ENCODE measurements at places on chromosomes 13 and 19. TPM values are rescaled to one million over a fixed set of nuclear protein-coding genes. Genes with fewer than 3 reads are reported as not detected.

The TJP3 gene
- not detected for polyA plus RNA-seq

The CACTIN gene
- 5.0 TPM for polyA plus RNA-seq

The GIPC1 gene
- polyA plus RNA-seq, result 85.7 TPM

The CD79A gene
- polyA plus RNA-seq, result 6.2 TPM

The PRR36 gene
- 1.5 TPM for polyA plus RNA-seq

The MEIOSIN gene
- polyA plus RNA-seq, result not detected

The EDNRB gene
- polyA plus RNA-seq, result 24.0 TPM

The IZUMO4 gene
- polyA plus RNA-seq, result 2.6 TPM

The CCDC124 gene
- 114 TPM for polyA plus RNA-seq

The COL4A2 gene
- polyA plus RNA-seq, result 77.8 TPM

The IGSF23 gene
- polyA plus RNA-seq, result not detected

The UBE2M gene
- polyA plus RNA-seq, result 51.1 TPM

The SUPT5H gene
- polyA plus RNA-seq, result 612 TPM

The OR7E24 gene
- polyA plus RNA-seq, result not detected

The ATP11A gene
- 11.4 TPM for polyA plus RNA-seq

The KLK1 gene
- 11.2 TPM for polyA plus RNA-seq

The CLEC17A gene
- not detected for polyA plus RNA-seq

The ZNF729 gene
- polyA plus RNA-seq, result not detected

The GAS6 gene
- polyA plus RNA-seq, result 90.5 TPM

The RNASEH2B gene
- 50.9 TPM for polyA plus RNA-seq

The FGF21 gene
- not detected for polyA plus RNA-seq

The HS6ST3 gene
- polyA plus RNA-seq, result 2.1 TPM

The SIGLEC12 gene
- polyA plus RNA-seq, result 0.48 TPM

Data from adrenal gland (tissue), 19 donors.